ENCODE measurements at places on chromosomes 6 and 20.

GRCh38 chr6:157822245-157823000 is 623 bp upstream of the SNX9 start:
- DNase-seq: no peak

- DNase-seq: no peak
These were observed 28.0 kb upstream of the TULP4 start for GRCh38 chr6:158284007-158284875.

DNA sequence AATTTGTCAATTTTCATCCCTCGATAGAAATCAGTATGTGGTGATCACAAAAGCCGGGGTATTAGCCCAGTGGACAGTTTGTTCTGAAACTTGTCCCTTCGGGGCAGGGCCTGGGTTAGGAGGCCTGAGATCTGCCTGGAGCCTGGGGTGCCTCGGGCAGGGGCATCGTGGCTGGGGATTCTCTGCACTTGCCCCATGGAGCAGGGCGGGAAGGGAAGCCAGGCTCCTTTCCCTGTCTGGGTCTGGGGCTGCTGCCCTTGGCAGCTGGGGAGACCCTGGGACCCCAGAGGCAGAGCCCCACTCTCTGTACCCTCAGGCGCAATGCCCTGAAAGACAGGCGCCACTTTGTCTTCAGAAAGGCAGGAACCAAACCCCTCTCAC is 27.4 kb downstream of the NTSR1 start:
- no peak for DNase-seq

DNA sequence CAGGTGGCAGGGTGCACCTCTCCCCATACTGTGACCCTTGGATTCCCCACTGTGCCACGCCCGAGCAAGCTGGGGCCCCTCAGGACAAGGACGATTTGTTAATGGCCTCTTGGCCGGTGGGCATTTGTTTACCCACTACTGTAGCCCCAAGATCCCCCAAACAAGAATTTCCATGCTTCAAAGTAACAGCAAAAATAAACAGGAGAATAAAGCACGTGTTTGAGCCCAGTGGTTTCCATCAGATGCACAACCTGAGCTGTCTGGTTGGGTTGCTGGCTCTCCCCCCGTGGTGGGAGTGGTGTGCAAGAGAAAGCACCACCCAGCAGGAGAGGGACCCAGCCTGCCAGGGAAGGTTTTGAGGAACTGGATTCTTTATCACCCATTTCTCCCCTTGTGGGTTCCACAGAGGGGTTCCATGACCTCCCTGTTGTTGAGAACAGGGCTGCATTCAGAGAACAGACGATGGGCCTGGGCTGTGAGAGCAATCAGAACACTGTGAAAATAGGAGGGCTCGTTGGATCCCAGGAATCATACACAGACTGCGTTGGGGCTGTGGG is 4.8 kb downstream of the CD93 start:
- no peak for DNase-seq

DNA sequence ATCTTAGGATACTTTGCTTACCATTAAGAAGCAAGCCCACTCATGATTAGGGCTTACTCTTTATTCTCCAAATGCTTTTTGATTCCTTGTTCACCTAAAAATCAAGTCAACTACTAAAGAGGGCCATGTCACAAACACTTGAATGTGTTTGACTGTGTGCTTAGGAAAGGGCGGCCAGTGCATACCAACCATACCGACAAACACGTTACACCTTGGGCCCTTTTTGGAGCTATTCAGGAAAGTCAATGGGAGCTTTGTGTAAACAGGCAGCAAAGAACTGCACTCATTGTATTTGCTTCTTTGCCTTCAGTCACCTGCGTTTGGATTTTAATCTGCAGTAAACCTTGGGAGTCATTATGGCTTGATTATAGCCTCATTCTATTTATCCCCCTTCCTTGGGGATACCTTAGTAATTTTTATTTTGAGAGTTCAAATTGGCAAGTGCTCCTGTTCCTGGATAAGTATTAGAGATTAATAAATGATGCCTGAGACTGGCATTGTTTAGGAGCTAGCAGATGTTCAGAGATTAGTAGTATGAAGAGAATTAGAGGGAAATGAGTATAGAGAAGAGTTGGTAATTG is 102.6 kb upstream of the HDGFL1 start:
- no peak for DNase-seq

- no peak for DNase-seq
These were observed 185.3 kb upstream of the PREP start for GRCh38 chr6:105588123-105588710.

DNA sequence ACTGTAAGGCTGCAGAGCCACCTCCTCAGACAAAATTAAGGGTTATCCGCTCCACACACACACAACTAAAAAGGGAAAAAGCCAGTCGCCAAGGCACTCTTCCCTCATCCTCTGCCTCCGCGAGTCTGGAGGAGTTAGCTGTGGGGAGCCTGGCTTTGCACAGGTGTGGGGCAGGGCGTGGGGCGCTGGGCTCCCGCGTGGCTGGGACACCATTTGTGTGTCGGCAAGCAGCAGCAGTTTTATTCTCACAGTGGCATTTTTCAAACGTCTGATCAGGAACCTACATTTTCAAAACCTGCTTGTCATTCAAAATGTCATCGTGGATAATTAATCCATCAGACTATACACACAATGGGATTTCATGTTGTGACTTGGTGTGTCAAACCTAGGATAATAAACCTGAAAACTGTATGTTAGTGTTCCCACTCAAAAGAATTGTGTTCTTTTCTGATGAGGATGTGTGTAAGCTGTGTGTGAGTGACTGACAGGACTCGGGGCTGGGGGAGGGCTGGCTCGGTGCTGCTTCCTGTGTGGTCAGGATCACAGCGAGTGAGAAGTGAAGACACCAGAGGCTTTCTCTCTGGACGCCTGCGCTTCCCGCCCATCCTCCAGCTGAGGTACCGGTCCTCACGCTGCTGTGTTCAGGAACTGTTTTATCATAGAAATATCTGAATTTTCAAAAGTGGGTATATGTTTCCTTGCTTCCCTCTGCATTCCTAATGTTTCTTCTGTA is 83.1 kb downstream of the IRF4 start:
- DNase-seq: no peak

- DNase-seq: no peak
These were observed 648.3 kb upstream of the ADGRB3 start for GRCh38 chr6:67986694-67987232.

DNA sequence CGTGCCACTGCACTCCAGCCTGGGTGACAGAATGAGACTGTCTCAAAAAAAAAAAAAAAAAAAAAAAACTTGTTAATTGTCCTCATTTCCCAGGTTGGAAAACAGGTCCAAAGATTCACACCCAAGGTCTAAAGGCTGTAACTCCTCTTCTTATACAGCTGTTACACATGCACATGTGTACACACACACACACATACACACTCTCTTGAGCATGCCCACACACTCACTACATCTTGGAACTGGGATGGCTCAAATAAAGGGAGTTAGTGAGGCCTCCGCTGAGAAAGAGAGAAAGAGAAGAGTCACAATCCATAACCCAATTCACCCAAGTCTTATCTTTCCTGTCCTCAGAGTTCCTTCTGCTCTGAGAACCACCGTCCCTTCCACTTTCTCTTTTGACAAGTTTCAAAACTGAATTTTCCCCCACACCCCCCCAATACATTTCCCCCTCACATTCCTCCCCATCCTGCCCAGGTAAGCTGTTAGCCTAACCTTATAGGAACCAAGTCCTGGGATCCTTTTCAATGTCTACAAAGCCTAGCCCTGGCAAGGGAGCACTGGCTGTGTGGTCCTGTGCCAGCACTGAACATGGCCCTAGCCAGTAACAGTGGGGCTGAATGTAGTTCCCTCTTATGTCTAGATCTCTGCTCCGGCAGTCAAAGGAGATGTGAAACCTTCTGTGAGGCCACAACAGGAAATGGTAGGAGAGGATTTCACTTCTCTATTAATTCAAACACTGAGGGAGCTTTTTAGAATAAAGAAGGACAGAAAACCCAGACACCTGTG is 3.2 kb upstream of the HLA-DMB start:
- DNase-seq: no peak

DNA sequence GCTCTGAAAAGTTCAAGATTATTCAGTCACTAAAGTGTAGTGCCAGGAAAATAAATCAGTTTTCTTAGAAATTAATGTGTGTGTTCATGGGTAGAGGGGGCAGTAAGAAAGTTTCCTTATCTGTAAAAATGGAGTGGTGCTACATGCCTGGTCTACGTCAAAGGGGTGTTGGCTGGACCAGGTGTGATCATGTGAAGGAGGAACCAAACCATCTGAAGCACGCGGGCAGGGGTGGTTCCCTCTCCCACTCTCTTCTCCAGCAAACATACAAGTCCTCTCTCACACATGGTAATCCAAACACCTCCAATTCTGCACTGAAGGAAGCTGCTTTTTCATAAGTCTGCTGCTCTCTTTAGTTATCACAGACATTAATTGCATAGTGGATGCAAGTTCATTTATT is 63.1 kb downstream of the CLIC5 start:
- no peak for DNase-seq

DNA sequence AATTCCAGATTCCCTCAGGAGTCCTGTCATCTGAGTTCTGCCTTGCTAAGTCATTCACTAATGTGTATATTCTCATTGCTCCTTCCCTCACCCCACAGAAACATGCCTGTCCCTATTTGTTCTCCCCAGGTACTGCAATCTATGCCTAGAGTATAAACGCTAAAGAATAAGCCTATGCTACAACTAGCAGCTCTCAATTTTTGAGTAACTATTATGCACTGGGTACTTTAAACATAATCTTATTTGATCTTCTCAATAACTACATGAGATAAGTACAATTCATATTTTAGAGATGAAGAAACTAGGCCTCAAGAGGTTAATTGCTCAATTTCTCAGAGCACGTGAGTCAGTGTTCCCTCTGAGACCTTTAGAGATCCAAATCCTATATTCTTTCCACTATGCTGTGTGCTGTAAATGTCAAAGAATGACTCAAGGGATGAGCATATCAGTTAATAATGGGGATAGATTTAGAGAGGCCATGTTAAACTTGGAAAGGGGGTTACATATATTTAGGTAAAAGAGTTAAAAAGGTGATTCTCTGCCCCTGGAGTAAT is 423.8 kb upstream of the ADGRB3 start:
- no peak for DNase-seq

DNA sequence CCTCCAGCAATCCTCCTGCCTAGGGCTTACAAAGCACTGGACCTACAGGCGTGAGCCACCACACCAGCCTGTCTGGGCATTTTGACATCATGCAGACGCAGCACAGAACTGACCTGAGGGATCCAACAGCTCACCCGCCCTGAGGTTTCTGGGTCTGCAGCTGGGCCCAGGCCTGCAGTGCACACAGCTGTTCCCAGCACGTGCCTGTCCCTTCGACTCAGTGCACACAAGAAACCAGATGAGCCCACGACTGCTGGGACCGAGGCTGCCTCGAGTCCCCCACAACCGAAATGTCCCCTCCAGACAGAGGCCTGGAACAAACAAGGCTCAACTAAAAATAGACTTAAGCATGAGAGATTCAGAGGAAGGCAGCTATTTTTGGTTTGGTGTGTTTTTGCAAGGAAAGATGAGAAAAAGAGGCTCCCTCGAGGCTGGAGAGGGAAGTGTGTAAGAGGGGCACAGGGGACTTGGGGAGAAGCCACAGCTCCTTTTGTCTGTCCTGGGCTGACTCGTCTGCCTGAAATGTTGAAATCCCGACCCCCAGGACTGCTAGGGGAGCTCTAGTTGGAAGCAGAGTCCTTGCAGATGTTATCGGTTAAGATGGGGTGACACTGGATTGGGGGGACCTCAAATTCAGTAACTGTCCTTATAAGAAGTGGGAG is 66.3 kb downstream of the YTHDF1 start:
- no peak for DNase-seq

DNA sequence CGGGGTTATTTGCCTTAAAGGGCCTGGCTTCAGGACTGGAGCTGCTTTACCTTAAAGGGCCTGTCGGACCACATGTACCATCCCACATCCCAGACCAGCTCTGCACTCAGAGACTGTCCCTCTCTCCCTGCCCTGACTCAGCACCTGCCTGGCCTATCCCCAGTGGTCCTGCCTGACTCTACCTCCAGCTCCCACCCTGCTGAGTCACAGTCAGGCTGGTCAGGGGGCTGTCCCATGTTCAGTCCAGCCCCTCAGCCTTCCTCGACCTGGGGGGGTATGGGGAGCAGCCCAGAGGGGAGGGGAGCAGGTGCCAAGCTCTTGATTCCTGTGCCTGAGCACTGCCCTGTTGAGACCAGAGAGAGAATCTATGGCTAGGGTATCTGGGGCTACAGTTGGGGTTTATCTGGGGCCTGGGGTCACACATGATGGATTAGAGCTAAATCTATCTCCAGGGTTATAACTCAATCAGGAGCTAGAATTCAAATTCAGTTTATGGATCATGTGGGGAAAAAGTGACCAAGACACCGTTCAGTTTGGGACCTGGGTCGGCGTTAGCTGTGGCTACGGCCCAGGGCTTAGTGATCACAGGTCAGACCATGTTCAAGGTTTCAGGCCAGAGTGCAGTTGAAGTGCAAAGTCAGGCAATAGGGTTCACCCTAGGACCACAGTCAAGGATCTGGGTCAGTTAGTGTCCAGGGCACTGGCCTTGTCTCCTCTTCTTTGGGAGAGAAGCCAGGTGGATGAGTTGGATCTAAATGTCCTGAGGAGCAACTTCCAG is 9.4 kb upstream of the TRIB3 start:
- DNase-seq: no peak

- no peak for DNase-seq
These were observed 104.9 kb upstream of the SYNDIG1 start for GRCh38 chr20:24364482-24364881.

GRCh38 chr20:44052166-44052565 is 134.8 kb downstream of the JPH2 start:
- DNase-seq: no peak

DNA sequence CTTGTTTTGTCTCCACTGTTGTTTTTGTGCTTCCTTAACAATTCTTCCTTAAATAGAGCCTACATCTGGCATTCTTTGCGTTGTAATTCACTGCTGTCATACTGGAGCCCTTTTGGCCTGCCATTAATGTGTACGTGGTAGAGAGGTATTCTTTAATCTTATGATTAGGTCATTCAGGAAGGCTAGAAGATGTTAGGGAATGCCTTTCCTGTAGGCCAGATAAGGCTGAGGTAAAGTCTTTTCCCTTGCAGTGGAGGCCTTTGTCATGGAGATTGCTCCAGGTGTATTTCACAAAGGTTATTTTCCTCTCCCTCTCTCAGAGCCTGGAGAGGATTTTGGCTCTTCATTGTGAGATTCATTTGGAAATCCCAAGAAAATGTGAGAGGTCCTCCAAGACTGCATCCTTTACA is 146.9 kb downstream of the FUT9 start:
- no peak for DNase-seq

- no peak for DNase-seq
These were observed 150.8 kb downstream of the PRL start for GRCh38 chr6:22145823-22146677.

- peak; percentile 17 for DNase-seq
These were observed 28.0 kb upstream of the MCM9 start for GRCh38 chr6:118963003-118963402.

DNA sequence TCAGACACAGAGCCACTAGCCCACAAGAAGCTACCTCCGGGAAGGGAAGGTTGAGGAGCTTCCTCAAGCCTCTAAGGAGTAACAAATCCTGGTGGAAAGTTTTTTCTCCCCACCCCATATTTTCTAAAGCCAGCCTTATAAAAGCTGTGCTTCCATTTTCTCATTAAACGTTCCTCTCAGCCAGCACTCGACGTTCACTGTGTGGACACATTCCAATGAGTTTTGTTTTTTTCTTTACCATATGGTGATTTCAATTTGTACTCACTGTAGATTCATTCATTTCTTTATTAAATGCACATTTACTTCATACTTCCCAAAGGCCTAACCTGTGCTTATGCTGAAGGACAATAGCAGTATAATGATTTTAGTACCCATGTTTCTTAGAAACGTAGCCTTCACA is 194.4 kb upstream of the FLRT3 start:
- no peak for DNase-seq
